ENCODE measurements at places on chromosomes 6 and 20.
A peak's percentile ranks its signal among the peaks of the same experiment; 100 is the strongest.

- DNase-seq = no peak
These were observed 132.4 kb downstream of the MACROD2 start for GRCh38 chr20:14127514-14128223.

- no peak for DNase-seq
These were observed 45.4 kb downstream of the REV3L start for GRCh38 chr6:111437573-111437972.

DNA sequence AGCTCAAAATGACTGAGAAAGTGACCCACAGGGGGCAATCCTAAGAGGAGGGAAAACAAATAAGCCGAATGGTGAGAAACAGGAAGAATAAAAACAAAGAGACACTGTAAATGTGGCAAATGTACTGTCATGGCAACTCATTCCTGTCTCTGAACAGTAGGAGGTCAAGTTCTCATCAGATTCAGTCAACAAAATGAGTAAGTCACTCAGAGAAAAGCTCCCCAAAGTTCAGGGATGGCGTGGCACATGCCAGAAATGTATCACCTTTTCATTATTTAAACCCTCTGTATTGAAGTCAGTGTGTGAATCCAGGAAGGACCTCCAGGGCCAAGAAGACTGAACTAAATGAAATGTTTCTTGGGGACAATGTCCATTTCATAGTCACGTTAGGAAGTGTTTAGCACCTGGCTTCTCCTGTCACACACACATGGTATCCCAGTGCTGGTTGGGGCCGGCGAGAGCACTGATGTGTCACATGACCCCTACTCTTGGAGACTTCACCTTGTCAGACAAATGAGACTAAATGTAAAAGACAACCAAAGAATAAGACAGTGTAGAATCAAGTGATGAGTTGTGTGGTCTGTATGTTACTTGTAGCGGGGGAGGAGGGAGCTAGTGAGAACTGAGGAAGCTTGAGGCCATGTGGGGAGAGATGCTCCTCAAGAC, 20.7 kb downstream of the CNR1 start:
- no peak for DNase-seq

DNA sequence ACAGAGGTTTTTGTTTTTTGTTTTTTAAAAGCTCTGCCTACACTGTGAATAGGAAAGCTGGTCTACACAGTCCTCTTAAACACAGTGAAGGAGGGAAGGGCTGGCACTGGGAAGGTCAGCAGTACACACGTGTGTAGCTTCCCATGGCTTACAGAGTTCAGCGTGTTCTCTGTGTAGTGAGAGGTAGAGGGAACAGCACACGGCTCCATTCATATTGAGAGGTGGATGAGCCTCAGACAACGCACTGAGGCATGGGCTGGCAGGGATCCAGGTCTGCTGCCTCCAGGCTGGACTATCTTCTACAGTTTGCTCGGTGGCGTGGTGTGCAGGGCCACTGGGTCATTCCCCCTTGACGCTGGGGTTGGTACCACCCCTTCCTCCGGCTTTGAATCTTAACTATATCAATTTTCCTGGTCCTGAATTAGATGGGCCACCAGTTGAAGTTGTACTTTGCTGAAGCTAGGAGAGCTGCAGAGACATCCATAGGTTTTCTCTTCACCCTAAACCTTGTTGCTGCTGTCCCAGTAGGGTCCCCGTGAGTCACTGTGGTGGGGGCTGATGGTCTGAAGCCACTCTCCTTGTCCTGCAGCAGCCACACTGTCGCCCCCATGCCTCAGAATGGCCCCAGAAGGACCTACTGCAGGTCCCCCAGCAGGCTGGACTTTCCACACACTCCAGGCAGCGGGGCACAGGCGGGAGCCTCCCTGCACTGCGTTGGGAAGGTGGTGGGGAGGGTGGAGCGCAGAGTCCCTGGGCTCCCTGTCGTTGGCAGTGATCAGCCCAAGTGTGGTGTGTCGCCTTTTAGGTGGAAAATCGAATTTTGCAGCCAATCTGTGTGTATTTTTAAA, 2.0 kb downstream of the ARFGAP1 start:
- DNase-seq = no peak

DNA sequence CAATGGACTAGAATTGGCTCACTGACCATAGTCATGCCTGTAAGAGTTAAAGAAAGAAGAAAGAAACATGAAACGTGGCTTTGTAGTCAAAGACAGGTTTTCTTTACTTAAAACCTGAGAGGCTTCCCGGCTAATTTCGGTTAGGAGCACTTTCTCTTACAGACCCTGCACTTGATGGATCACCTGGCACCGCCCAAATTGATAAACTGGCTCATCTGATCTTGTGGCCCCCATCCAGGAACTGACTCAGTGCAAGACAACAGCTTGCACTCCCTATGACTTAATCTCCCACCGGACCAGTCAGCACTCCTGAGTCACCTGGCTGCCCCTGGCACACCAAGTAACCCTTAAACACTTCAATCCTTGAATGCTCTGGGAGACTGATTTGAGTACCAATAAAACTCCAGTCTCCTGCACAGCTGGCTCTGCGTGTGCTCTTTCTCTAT, 12.3 kb downstream of the TMEM14B start:
- peak; percentile 57 for DNase-seq

DNA sequence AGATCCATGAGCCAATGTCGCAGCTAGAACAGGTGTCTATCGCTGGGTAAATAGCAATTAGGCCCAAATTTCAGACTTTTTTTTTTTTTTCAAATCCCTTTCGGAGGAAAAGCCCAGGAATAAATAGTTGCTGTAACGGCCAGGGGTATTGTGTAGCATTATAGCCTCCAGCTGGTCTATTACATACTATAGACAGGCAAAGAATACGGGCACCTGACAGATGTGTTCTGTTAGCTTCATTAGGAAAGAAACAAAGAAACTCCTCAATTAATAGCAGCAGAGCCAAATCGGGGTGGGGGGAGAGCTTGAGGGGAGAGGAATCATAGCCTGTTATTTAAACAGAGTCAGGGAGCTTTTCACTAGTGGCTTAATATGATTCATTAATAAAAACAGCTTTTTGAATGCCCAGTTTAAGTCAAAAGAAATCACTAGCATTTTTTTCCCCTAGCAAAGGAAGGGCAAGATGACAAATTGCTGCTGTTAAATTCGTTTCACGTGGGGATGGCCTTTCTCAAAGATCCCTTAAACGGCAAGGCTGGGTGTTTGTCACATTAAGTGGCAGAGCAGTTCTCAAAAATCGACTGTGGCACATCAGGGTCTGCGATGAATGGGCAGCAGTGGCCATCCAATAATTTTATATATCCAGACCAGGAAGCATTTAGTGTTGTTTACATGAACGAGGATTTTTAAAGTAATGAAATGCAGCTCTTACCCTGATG, 139.4 kb downstream of the ID4 start:
- no peak for DNase-seq

DNA sequence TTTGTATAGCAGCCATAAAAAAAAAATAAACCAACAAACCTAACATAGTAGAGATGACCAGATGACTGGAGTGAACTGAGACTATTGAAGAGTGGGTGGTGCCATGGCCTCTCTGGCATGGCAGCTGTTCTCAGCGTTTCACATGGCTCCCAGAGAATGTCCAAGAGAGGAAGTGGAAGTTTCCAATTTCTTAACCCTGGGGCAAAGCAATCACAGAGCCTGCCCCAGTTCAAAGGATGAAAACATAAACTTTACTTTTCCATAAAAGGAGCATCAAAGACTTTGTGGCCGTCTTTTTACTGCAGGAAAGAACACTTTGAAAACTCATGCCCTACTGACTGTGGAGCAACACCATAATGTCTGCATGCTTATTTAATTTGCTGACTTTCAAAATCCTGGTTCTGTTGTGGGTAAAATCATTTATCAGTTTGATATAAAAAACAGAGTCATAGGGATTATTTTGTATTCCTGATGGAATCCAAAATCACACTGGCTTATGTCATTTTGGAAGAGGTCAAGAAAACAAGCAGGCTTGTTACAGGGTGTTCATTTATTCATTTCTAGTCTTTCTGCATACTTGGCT, 165.4 kb downstream of the SLC35B3 start:
- DNase-seq = no peak

DNA sequence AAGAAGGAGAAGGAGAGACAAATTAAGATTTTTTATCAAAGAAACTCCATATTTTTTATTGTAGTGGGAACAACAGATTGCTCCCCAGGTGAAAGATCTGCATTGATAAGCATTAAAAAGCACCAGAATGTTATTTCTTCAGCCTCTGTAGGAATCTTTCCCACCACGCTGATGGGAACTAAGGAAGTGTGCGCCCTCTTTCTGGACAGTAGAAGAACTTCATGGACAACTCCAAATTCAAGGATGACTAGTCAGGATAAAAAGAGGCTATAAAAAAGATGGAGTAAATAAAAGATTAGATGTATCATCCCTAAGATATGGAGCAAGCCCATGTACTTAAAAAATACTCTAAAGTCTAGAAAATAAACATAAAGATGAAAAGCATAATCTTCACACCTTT, 45.8 kb upstream of the PAK5 start:
- no peak for DNase-seq

- DNase-seq = no peak
These were observed 17.7 kb downstream of the WFDC2 start for GRCh38 chr20:45487231-45487635.

DNA sequence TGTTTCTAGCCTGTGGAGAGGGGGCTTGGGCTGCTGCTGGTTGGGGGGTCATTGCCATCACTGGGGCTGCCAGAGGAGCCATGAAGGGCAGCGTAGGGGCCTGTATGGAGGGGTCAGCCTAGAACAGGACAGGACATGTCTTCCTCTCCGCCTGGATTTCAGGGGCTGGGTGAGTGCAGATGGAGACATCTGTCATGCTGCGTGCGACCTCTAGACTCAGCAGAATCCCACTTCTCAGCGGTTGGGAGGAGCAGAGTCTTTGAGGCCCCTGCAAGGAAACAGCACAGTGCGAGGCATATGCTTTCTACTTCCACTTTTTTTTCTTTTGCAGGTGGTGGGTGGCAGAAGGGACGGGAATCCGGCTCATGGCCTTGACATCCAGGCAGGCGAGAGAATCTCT, 67.9 kb downstream of the EZR start:
- no peak for DNase-seq

DNA sequence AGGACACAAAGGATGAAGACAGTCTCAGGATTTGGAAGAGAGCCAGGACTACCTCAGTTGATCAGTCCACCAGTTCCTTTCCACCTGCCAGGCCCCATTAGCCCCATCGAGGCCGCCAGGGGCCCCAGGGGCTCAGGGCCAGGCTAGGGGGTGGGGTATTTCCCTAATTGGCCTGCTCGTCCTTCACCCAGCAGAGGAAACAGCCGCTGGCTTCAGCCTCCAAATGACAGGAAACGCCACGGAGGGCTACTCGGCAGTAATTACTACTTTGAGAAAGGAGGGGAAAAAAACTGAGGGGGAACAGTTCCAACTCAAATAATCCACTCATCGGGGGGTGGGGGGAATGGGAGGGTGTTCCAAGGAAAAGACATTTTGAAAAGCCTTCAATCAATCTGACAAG, 42.7 kb downstream of the MAFB start:
- no peak for DNase-seq

DNA sequence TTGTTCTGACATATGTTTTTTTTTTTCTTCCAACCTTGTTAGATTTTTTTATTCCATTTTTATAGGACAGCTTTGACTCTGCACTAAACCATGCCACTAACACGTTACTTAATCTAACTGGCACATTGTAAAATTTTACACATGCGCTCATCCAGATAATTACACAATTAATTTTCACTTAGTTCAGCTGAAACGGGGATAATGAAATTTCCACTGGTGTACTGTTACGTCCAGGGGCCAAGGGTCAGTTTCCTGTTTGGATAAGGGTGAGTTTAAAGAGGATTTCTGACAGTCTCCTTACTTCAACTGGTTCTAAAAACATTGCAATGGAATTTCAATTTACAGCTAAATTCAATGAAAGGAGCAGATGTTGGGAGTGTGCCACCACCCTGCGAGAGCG, 221.8 kb upstream of the CEP162 start:
- DNase-seq = no peak

GRCh38 chr6:144849920-144850319, 564.8 kb downstream of the UTRN start:
- no peak for DNase-seq

- DNase-seq = peak; percentile 97
These were observed 10.9 kb downstream of the ZNF217 start for GRCh38 chr20:53582574-53583351.

DNA sequence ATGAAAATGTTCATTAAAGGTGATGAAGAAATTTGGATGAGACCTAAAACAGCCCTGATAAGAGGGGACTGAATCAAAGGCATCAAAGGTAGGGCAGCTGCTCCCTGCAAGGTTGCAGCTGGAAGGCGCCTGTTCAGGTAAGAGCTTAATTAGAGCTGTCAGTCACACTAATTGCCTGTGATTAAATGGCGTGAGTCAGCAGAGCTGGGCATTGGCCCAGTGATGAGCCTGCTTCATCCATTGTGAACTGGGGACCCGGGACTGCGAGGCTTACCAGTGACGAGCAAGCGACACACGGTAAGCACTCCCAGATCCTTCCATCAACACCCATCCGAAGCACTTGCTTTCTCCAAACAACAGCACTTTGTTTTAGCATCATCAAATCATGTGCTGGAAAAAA, 621.5 kb upstream of the CDH4 start:
- DNase-seq = no peak

DNA sequence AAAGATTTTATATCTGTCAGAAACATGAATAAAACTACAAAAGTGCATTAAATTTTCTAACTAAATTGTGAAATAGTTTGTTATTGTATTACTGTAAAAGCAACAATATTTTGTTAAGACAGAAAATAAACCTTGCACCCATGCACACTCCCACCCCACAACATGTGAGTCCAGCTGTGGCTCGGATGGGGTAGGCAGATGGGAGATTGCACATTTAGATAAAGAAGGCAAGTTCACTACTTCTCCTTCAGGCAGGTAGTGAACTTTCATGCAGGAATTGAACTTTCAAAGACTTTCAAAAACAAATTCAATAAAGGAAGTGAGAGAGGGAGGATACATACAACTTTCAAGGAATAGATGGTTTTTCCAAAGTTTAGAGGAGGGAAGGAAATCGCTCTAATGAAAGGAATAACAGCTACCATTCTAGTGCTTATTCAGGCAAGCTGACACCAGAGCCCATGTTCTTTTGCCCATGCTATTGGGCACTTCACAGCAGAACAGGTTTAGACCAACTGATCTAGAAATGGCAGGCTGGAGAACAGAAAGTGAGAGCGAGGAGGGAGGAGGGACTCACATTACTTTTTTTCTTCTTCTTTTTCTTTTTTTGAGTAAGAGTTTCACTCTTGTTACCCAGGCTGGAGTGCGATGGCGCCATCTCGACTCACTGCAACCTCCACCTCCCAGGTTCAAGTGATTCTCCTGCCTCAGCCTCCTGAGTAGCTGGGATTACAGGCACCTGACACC, 28.5 kb downstream of the SF3B5 start:
- DNase-seq = no peak

DNA sequence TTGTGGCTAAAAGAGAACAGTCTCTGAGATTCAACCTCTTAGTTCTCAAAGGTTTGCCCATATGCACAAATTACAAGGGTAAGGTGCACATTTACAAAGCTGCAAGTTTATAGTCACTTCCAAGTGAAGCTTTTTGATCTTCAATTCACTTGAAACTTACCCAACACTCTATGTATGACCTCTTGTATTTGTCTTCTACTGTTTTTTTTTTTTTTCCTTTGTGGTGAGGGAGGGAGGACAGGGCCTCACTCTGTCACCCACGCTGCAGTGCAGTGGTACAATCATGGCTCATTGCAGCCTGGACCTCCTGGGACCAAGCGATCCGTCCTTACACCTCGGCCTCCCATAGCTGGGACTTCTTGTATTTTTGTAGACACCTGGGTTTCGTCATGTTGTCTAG, 4.5 kb upstream of the FOXO3 start:
- DNase-seq = no peak

GRCh38 chr6:133099573-133099972, 141.6 kb upstream of the EYA4 start:
- peak; percentile 76 for DNase-seq

GRCh38 chr6:156525541-156525940, 251.6 kb upstream of the ARID1B start:
- DNase-seq = no peak
